ENCODE measurements at places on chromosomes 6 and 20.

GRCh38 chr20:23161244-23161891, 75.2 kb upstream of the CD93 start:
- peak; percentile 28 for DNase-seq

GRCh38 chr20:50679753-50680104, 11.6 kb downstream of the RIPOR3 start:
- DNase-seq, result no peak

- DNase-seq, result peak; percentile 97
Observed at GRCh38 chr20:51750037-51750769, 18.0 kb downstream of the ATP9A start.

DNA sequence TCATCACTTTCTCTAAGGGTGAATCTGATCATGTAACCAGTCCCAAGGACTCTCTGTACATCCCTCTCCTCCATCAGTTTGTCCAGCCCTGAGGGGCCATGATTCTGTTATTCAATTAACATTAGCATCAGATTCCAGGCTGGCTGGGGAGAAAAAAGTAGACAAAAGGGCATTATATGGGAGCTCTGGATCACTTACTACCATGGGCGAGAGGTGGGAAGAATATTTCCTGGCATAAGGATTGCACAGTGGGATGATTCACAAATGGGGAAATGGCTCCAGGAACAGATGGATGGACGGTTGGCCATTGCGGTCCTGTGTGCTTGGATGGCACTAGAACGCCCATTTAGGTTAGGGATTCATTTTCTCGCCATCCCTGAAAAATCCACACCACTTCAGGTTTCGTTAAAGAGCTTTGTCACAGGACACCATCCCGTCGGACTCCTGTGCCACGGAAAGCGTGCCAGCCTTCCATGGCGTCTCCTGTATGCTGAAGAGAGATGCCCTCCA, 112.6 kb downstream of the THBS2 start:
- no peak for DNase-seq

DNA sequence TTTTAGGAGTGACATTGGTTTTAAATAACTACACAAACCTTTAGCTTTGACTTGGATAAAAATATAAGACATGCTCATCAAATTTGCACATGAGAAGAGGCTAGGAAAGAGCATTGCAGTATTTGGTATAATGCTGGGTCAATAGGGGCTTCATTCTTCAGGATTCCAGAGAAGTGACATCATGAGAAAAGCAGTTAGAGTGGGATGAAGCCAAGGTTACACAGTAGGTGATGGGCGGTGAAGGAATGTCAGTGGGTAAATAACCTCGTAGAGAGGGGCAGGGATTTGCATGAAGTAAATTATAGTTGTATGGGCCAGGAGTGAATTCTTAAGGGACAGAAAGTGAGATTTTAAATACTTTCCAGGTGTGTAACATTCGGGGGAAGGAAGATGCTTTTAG, 216.2 kb downstream of the RFPL4B start:
- DNase-seq, result peak; percentile 14

- no peak for DNase-seq
Observed at GRCh38 chr20:43017241-43018030, 172.3 kb downstream of the PTPRT start.

DNA sequence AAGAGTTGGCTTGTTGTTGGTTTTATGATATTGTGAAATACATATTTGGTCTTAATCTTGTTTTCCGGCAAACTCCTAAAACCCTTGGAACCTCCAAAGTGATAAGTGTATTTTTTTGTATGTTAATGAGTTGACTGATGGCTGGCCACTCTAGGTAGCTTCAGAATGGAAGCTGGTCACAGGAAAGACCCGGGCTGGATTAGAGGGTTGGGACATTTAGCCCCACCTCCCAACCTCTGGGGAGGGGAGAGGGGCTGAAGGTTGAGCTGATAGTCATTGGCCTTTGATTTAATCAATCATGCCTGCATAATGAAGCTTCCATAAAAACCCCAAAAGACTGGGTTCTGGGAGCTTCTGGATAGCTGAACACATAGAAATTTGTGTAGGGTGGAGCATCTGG, 42.7 kb downstream of the SASH1 start:
- DNase-seq, result no peak

GRCh38 chr20:46814366-46815232, 80.0 kb upstream of the EYA2 start:
- DNase-seq, result peak; percentile 12

- DNase-seq, result no peak
Observed at GRCh38 chr20:49343246-49343645, 65.4 kb upstream of the ZNFX1 start.

DNA sequence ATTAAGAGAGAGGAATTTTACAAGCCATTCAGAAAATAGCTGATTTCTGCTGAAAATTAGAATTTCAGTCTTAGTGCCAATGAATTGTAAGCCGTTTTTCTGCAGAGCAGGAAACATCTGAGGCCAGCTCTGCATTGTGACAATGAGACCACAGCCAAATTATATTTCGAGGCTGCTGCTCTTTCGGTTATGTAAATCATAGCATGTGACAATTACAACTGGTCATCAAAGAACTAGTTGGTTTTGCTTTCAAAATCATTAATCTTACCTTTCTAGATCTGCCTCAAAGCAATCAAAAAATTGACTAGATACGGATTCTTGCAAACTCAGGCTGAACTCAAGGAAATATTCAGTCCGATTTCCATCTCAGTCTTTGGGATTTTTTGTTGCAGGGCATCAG, 33.4 kb upstream of the INSM1 start:
- DNase-seq, result no peak

DNA sequence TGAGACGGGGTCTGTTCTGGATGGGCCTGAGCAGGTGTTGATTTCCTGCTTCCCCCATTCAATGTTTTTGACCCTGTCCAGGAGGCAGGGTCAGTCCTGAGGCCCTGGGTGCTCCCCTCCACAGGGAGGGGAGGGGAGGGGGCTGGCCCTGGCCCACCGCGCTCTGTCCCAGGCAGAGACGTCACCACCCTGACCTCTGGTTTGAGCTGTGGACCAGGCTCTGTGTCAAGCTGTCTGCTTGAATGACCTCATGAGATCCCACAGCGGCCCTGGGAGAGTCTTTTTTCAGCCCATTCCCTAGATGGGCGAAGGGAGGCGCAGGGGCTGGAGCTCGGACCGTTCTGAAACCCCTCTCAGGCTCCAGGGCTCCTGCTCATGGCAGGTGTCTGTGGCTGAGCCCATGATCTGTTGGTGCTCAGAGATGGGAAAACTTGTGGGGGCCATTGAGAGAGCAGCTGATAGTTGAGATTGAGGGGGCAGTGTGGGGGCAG, 8.9 kb upstream of the LKAAEAR1 start:
- no peak for DNase-seq

- DNase-seq, result no peak
Observed at GRCh38 chr20:19743640-19743995, 14.4 kb upstream of the RIN2 start.

DNA sequence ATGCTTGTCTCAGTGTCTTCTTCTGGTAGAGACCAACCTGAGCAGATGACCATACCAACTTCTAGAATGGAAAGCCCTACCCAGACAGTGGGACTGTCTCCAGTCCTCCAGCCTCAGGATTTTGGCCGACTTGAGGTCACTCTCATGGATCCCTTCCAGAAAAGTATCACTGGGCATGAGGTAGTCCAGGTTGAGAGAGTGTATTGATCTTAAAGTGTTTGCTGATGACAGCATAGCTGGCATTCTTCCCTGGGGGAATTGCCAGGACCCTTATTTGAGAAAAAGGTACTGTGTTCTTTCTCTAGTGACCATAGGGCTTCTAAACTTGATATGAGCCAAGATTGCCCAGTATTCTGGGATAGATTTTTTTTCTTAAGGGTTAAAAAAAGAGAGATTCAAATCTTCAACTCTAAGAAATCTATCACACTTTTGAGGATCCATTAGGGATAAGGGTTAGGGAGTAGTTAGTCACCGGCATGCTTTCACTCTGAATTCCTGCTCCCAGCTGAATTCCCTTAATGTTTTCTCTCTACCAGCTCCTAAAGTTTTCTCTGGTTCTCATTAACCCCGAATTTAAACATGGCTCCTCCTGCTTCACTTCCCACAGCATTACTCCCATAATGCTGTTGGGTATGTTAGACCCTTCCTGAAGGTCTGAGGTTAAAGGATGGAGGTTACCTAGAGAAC, 73.6 kb upstream of the FLRT3 start:
- DNase-seq, result no peak

DNA sequence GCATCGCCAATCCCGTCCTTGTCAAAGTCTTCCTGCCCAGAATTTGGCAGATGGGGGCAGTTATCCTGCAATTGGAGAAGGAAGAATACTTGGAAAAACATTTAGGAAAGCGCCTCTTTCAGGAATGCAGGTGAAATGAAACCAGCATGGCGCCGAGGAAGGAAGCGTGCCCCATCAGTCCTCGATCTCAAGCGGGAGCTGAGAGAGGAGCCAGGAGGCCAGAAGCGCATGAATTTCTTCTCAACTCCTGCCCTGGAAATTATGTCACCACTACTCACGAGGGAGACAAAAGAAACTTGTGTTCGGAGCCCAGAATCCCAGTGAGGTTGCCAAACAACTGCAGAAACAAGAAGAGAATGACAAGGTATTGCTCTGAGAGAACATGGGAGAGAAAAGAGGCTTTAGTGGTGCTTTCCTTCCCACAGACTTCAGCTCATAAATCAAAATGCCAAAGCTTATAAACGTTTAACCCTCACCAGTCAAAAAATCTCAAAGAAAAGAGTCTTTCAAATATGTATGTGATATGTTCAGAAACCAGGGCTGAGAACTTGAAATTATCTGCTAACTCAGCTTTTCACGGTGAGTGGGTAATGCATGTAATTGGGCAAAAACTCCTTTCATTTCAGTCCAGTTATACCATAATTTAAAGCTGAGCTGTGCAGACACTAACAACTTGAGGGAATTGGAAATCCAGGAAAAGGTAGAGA, 23.9 kb downstream of the THBS2 start:
- DNase-seq, result no peak

DNA sequence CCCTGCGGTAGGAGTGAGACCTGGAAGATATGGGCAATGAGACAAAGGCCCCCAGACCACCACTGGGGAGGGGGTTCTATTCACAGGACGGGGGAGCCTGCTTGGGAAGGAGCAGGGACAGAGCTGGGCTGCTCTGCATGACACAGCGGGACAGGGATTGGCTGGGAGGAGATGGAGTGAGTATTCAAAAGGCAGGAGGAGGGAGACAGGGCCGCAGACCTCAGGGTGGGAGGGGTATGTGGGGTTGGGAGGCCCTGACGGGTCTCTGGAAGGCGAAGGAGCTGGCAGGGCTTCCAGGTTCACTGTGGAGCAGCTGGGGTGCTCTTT, 60.8 kb upstream of the RPS6KA2 start:
- no peak for DNase-seq

- no peak for DNase-seq
Observed at GRCh38 chr6:105174512-105174911, 5.3 kb downstream of the POPDC3 start.

GRCh38 chr20:43903953-43904826, 10.5 kb upstream of the TOX2 start:
- DNase-seq, result no peak

GRCh38 chr20:18734525-18735189, 78.9 kb upstream of the SCP2D1 start:
- no peak for DNase-seq

DNA sequence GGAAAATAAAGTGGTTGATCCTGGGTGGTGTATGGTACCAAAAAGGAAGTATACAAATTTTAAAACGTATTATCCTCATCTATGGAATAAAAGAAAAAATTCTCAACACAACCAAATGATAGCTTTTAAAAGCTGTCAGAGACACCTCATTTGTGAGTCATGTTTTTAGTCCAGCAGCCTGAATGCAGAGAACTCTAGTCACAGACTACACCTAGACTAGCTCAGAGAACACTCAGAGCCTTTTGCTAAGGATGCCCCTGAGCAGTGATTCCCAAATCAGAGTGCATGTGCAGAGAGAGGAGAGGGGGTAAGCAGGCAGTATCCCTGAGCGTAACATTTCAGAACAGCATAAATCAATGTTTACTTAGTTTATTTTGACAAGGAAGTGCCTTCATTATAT, 809.3 kb downstream of the HACE1 start:
- DNase-seq, result no peak

- no peak for DNase-seq
Observed at GRCh38 chr6:148890652-148891404, 144.0 kb downstream of the UST start.

DNA sequence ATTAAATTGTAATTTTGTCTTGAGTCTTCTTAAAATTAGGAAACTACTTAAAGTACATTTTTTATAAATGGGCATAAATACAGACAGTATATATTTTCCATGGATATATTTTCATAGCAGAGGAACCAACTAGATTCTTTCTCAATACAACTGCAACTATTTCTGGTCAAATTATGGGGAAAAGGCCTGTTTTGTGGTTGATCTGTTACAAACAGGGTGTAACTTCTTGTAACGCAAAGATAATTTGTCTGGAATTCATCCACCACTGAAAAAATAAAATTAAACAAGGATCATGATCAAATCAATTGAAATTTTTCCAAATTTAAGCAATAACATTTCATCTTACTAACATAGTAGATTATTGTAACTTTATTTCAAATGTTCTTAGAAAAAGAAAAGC, 67.2 kb upstream of the RNF146 start:
- DNase-seq, result no peak

DNA sequence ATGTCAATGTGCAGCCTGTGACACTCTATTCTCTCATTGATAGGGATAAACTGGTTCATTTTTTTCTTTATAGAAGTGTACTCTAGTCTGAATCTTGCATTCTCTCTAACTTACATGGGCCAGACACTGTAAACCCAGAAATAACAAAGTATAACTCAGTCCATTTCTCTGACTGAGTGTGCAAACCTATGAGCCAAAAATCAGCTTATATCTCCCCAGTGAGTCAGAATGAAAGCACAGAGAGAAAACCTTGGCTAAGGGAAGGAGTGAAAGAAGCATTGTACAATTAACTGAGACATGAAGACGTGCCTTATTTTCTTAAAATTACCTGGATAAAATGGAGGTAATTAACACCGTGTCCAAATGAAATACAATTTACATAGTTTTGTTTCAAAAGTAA, 436.9 kb upstream of the IMPG1 start:
- DNase-seq, result no peak

- DNase-seq, result no peak
Observed at GRCh38 chr6:42049948-42050296, 402 bp upstream of the TAF8 start.

- no peak for DNase-seq
Observed at GRCh38 chr6:66226109-66226508, 519.1 kb upstream of the EYS start.

GRCh38 chr20:7383216-7383615, 557.0 kb downstream of the HAO1 start:
- no peak for DNase-seq

- no peak for DNase-seq
Observed at GRCh38 chr20:60447703-60448102, 489.5 kb downstream of the CDH26 start.

- DNase-seq, result no peak
Observed at GRCh38 chr20:59232618-59233017, 67.8 kb upstream of the EDN3 start.

GRCh38 chr6:116074732-116075390, 14.2 kb upstream of the FRK start:
- no peak for DNase-seq

All from dermis blood vessel endothelial cell (primary cell).